ENCODE measurements at places on chromosomes 2 and 18.

DNA sequence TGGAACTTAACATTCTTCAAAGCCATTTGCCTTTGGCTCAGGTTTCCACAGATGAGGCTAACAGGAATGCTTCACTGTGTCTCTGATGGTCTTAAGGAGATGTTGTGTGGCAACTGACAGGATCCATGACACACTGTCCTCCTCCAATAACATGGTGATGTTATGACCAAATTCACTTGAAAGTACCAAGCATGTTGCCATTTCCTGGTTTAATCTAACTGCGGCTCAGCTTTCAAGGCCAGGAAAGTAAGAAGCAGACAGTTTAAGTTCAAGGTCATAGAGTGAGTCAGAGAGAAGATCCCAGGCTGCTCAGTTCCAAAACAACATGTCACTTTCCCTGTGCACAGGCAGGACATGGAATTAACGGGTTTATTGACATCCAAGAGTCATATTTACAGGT lies 513.6 kb downstream of the STK39 start:
- DNase-seq = no peak

DNA sequence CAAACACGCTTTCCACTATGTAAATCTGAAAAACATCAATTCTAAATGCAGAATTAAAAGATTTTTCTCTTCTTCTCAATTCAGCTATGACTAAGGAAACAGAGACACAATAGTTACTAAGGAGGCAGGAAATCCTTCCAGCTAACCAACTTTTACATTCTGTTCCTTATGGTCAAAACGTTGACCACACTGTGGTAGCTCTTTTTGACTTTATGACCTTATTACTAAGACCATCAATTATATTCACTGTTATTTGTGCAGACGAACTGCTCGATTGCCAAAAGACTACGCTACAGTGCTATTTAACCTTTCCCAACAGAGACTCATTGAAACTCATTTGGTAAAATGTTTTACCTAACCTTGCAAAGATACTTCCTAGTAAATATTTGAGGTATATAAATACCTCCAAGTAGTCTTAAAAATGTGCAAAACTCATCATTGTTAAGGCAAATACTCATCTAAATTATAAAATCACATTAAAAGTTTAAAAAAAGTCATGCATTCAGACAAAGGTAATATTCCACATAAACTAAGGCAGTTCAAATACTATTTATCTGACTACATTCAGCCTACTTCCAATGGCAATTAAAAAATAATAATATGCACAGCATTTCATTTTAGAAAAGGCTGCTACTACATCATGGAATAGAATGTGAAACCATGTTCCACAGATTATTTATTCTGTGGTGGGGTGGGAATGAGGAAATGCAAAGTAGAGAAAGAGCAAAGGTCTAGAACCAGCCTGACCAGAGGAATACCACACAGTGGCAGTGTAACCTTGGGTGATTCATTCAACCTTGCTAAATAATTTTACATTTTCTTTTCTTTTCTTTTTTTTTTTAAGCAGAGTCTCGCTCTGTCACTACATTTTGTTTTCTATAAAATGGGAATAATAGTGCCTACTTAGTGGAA lies 139.9 kb downstream of the THADA start:
- no peak for DNase-seq

- no peak for DNase-seq
Measured at GRCh38 chr2:231111987-231112386, 12.9 kb downstream of the HTR2B start.

DNA sequence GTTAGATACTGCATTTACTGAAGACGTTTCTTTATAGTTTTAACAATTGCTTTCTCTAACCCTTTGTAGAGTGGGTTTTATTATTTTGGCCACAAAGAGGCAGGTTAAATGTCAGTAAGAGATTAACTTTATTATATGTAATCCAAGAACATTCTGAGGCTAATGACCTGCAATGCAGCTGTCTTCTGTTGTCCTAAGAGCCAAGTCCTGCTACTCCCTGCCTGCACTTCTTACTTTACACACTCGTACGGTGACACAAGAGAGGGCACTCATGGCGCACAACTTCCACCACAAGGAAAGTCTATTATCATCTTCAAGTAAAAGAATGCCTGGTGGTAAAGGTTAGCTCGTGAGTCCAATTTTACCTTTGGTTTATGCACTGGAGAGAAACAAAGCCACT lies 471.0 kb upstream of the HNMT start:
- DNase-seq = no peak

DNA sequence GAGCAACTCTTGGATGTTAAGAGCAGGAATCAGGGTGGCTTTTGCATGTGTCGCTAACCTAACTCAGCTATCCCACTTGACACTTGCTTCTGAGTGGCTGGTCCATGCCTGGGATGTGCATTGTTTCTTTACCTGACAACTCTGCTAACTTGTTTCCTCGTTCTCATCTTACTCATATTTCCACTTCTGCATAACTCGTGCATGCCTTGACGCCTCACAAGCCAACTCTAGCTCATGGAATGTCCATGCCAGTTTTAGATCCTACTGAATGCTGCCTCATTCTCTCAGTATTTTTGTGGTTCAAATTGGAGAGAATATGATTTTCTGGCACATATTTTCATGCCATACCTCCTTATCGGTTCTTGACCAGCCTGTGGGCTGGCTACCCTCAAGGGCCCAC lies 52.5 kb downstream of the CDCA7 start:
- no peak for DNase-seq

- no peak for DNase-seq
Measured at GRCh38 chr2:230472621-230473018, 56.6 kb downstream of the SP100 start.

DNA sequence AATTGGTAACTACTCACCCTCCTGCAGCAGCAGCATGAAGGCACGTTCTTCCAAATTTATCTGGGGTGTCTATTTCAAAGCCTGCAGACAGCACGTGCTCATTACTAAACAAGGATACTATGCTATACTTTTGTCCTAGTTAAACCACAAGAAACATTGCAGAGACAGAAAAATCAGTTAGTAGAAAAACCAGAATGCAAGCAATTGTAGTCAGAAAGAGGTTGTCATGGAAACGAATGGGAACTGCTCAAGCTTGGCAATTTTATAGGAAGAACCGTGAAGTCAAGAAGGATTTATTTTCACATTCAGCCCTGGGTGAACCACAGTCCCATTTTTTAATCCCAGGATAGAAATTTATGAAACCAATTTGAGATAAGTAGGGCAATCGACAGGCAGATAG lies 162.2 kb upstream of the PGAP1 start:
- DNase-seq = no peak

- no peak for DNase-seq
Measured at GRCh38 chr18:8461544-8461943, 147.7 kb upstream of the RAB12 start.

- no peak for DNase-seq
Measured at GRCh38 chr18:4755848-4756247, 300.7 kb upstream of the DLGAP1 start.

DNA sequence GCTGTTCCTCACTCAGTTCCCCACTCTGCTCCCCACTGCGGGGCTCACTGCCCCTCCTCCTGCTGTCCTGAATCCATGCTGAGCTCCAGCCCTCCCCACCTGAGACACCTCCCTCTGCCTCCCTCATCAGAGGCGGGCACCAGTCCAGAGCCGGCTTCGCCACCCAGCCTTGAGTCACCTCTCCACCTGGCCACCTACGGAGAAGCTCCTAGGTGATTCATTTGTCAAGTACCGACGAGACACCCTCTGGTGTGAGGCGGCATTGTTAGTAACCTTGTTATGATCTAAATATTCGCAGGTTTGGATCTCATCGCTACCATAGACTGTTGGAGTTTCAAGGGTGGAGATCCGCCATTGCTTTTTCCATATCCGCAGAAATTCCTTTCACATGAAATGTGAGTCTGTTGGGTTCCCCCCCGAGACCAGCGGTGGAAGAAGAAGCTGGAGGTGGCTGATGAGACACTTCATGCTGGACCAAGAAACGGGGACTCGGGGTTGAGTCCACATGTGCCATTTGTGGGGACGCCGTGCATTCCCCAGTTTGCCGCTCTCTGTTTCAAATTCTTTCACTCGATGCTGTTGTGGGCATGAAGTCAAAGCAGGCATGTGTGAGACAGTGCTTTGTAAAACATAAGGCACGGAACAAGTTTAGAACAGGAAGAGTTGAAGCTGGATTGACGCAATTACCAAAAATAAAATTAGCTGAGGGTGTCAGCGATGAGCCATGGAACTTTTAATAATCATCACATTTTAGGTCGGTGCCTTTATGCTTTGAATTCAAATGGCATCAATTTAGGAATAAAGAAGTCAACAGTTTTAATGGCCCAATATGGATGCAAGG lies 259.8 kb upstream of the HDAC4 start:
- DNase-seq = no peak

DNA sequence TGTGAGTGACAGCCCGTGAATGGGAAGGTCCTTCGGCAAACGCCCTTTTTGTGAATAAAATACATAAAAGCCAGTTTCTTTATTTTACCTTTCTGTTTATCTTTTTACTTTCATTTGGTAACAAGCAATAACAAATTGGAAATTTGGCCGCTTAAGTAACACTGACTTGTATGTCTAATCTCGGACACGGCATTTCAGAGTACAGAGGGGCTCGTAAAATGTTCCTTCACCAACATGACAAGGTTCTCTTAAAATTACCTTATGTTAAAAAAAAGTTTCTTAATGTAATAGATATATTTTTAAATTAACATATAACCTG lies 558 bp upstream of the NEMP2 start:
- no peak for DNase-seq

DNA sequence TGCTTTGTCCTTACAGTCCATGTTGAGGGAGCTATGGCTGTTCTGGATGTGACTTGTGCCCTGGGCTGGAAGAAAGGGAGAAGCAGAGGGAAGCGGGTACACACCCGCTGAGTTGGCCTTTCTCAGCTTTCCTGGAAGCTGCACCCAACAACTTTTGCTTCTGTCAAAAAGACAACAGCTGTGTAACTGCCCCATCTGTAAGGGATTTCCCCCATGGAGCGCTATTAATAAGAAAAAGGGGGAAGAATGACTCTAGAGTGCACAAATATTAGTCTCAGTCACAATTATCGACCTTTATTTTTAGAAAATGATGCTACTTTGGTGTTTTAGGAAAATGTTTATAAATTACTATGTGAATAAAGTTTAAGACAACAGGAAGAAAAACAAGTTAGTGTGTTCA lies 368.3 kb downstream of the RAD51AP2 start:
- DNase-seq = no peak

DNA sequence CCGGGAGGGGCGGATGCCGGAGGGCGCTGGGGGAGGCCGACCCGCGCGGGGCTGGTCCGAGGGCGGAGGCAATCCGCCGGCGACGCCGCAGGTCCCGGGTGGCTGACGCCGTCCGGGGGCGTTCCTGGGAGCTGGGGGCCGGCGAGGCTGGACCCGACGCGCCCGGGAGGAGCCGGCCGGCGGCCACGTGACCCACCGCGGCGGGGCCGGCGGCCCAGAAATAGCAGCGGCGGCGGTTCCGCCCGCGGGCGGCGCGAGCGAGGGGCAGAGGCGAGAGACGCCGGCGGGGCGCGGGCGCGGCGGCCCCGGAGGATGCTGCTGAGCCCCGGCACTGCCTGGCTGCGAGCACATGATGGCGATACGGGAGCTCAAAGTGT lies at the start of gene RAB31:
Gene RAB31, plus strand, starts transcription at position 245 of the 377 bp plus-strand sequence. Its CDS starts 105 bp downstream, at position 350.
- DNase-seq = peak; percentile 77

GRCh38 chr2:68753318-68753717 lies 18.7 kb downstream of the ARHGAP25 start:
- no peak for DNase-seq

- no peak for DNase-seq
Measured at GRCh38 chr2:177143444-177143843, 69.2 kb upstream of the HNRNPA3 start.

- no peak for DNase-seq
Measured at GRCh38 chr2:191247381-191248057, 2.3 kb downstream of the MYO1B start.

- no peak for DNase-seq
Measured at GRCh38 chr18:75638776-75639471, 211.4 kb upstream of the SMIM21 start.

GRCh38 chr2:215836881-215837280 lies 176.5 kb downstream of the MREG start:
- DNase-seq = no peak

- no peak for DNase-seq
Measured at GRCh38 chr2:203532957-203533658, 2.0 kb downstream of the RAPH1 start.

Measured in right atrium auricular region (tissue), 2 donors.